ENCODE measurements at places on chromosomes 13 and 19.

DNA sequence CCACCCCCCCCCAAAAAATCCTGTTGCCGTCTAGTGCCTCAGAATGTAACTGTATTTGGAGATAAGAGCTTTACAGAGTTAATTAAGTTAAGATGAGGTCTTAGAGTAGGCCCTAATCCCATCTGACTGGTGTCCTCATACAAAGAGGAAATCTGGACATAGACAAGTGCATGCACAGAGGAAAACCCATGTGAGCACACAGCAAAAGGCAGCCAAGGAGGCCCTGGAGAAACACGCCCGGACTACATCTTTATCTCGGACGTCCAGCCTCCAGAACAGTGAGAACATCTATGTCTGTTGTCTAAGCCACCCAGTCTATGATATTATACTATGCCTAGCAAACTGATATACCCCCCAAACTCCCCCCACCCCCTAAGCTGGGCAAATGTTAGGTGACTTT is 193.8 kb downstream of the KATNAL1 start:
- DNase-seq: peak; percentile 11

GRCh38 chr19:28394725-28395124 is 818.2 kb downstream of the UQCRFS1 start:
- DNase-seq: no peak

- no peak for DNase-seq
Observed at GRCh38 chr19:33402421-33403220, 29.1 kb downstream of the CEBPG start.

DNA sequence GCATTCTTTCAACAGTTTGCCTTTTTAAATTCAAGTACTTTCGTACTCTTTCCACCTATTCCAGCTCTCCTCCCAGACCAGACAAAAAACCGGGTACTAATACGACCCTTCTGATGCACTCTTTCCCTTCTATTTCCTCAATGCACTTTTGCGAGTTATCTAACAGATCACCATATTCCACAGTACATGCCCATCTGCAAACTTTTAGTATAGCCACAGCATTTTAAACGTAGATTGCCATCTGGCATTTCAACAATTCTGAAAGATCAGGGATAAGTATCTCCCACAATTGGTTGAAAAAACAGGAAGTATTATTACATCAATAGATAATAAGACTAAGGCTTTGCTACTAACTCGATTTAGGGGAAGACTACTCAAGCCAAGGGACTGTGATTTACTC is 31.5 kb downstream of the RBM26 start:
- no peak for DNase-seq

- no peak for DNase-seq
Observed at GRCh38 chr19:6271251-6271650, 8.5 kb downstream of the MLLT1 start.

- DNase-seq: no peak
Observed at GRCh38 chr13:108289819-108290218, 20.3 kb downstream of the TNFSF13B start.

DNA sequence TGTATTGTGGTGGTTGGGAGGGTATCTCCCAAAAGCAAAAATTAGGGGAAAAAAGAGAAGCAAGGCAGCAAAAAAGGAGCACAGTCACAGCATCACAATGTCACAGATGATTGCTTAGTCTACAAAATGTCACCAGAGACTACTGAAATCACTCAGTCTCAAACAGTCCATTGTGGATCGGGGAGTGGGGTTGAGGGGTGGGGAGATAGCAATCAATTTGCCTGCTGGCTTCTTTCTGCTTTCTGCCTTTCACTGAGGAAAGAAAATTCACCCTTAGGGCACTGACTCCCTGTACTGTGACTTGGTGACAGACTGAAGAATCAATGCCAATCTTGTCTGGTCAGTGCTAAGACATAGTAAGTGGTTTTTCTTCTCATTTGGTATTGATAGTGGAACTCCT is 2127.1 kb upstream of the PCDH20 start:
- DNase-seq: no peak

GRCh38 chr13:50244713-50245574 is 229.7 kb downstream of the KCNRG start:
- no peak for DNase-seq

DNA sequence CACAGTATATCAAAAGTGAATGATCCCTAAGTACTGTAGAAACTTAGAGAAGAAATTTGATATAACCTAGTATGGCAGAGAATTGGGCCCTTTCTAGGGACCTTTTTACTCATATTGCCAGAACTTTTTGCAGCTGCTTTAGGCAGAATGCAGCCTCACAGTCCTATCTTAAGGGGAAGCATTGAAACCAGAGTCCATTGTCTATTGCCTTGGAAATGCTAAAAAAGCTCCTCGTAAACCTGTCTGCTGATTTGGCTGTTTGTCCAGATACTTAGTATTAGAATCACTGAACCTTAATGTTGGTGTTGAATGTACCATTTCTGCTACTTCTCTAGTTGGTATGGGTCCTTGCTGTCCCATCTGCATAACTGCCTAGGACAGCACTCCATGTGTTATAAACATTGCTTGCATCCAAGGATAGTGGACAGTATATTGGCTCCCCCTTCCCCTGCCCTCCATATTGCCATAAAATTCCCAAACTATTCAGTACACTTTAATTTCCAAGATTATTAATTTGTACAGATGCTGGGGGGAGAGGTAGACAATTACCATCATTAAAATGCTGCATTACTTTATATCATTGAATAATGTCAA is 36.1 kb downstream of the LSM14A start:
- DNase-seq: no peak

GRCh38 chr19:11423164-11423790 is 4.2 kb upstream of the RGL3 start:
- no peak for DNase-seq

DNA sequence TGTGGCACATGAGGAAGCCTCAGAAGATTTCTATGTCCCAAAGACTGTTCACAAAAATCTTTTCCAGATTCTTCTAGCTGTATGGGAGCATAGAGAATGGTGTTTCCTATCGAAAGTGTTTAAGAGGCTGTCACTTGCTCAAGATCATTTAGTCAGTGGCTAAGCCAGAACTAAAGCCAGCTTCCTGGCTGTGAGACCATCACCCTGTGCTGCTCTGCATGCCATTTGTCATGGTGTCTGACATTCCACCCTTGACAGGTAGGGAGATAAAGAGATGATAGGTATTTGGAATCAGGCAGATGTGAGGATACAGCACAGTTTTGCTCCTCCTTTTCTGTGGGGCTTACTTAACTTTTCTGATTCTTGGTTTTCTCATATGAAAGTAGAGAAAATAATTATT is 177.3 kb downstream of the DNAJC15 start:
- DNase-seq: no peak

DNA sequence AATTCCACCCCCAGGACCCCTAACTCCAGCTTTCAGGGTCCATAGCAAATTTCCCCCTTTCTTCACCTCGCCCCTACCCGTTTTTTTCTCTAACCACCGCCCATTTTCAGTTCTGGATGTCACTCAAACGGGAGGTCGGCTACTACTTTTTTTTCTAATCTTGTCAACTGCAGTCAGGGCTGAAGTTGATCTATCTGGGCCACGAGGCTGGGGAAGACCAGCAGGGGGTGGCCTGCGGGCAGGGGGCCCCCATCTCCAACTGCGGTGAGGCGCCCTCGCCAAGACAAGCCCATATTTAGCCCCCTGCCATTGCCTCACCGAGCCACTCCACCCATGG is 748 bp downstream of the LHFPL6 start:
- no peak for DNase-seq

DNA sequence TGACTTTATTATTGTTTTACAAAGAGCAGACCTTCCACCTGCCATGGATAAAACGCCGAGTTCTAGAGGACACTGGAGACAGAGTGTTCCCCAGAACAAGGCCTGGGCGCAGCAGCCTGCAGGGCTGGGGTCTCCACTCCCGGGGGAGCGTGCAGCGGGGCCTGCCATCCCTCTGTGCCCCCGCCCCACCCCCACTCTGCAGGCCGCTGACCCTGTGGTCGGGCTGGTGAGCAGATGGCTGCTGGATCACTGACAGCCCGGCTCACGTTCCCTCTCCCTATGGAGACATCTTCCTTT is 8.6 kb upstream of the PTBP1 start:
- DNase-seq: no peak

DNA sequence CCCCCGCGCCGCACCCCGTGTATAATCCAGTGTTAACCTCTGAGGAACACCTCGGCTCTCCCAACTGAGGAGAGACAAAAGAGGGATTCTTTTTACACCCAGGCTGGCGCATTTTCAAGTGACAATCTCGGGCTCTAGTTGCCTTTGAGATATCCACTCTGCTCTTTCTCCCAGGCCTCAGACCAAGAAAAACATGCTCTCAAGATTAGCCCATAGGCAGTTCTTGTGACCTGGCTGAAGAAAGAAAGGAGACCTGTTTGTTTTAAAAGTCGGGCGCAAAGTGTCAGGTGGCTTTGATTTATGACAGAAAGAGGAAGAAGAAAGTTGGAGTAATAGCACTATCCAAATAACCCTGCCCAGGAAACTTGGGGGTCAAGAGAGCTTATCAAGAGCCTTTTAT is 27.3 kb downstream of the SHISA2 start:
- no peak for DNase-seq

- DNase-seq: no peak
Observed at GRCh38 chr19:14368011-14368513, 13.2 kb upstream of the ADGRE5 start.

- DNase-seq: no peak
Observed at GRCh38 chr13:40116008-40116407, 460.5 kb downstream of the COG6 start.

DNA sequence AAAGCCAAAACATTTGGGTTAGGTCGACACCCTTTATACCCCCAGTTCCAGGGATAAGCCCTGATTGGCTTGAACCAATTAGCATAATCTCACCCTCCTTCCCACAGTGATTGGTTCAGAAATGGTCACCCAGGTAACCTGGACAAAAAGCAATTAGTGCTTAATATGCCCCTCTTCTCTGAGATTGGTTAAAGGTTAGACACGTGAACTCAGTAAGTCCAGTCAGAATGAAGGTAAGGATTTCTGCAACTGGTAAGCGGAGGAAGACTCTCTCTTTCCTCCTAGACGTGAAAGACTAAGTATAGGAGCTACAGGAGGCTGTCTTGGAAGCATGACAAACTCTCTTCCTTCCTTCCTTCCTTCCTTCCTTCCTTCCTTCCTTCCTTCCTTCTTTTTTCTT is 1.3 kb upstream of the PNMA8C start:
- DNase-seq: no peak

GRCh38 chr13:68748038-68748437 is 1359.6 kb upstream of the ATXN8OS start:
- no peak for DNase-seq

DNA sequence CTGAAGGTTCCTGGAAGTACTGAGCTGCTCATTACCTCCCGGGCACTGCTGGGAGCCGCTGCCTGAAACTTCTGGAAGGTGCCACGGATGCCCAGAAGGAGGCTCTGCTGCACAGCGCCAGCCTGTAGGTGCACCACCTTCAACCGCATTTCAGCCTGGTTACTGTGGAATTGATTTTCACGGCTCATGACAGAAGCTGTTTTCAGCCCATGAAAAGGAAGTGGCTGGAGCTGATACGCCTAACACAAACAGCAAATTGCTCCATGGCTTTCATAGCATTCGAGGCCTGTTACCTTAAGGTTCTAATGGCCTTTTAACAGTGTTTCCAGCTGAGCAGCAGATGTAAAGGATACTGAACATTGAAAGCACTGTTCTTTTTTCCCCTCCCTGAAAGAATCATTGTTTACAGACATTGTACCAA is 22.0 kb downstream of the GPC6 start:
- no peak for DNase-seq

GRCh38 chr19:52237771-52238400 is 31.5 kb upstream of the ZNF766 start:
- DNase-seq: peak; percentile 53

DNA sequence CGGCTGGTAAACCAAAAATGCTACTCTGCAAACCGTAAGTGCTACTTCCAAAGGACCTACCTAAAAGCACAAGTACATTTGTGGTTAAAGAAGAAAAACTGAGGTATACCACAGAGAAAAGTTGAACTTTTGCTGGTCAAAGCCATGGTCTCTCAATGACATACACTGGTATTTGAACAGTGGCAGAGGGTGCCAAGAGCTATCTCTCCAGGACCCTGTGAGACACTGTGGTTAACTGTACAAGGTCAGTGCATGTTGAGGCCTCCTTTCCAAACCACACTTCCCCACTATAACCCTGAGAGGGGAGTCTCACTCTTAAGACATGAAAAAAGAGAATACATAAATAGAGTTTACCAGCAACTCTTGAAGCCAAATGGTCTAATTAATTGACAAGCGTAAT is 49.5 kb downstream of the COL4A1 start:
- DNase-seq: no peak
